Smooth muscle cell of the umbilical artery (primary cell): ENCODE measurements at places on chromosomes 13 and 19. TPM values are rescaled to one million over a fixed set of nuclear protein-coding genes. Genes with fewer than 3 reads are reported as not detected.

Gene CD177
- not detected in 2 replicates for total RNA-seq

Gene ZNF582
- total RNA-seq: 3.0 and 3.9 TPM in 2 replicates

Gene GIPC3
- total RNA-seq: under 0.01 TPM in 1 of 2 replicates, not detected in the other

Gene RYR1
- 0.09 TPM in 1 of 2 replicates, not detected in the other for total RNA-seq

Gene ZNF433
- total RNA-seq: 4.2 and 5.0 TPM in 2 replicates

Gene CGB8
- total RNA-seq: not detected in 2 replicates

Gene SELENOV
- total RNA-seq: not detected in 2 replicates

Gene SIGLEC10
- not detected in 2 replicates for total RNA-seq

Gene IZUMO1
- total RNA-seq: under 0.01 TPM in 1 of 2 replicates, not detected in the other

Gene NLRP7
- not detected in 2 replicates for total RNA-seq

Gene ERICH4
- total RNA-seq: not detected in 2 replicates

Gene ZNF763
- total RNA-seq: 1.2 and 2.7 TPM in 2 replicates
